ENCODE measurements at places on chromosomes 5 and 9.

DNA sequence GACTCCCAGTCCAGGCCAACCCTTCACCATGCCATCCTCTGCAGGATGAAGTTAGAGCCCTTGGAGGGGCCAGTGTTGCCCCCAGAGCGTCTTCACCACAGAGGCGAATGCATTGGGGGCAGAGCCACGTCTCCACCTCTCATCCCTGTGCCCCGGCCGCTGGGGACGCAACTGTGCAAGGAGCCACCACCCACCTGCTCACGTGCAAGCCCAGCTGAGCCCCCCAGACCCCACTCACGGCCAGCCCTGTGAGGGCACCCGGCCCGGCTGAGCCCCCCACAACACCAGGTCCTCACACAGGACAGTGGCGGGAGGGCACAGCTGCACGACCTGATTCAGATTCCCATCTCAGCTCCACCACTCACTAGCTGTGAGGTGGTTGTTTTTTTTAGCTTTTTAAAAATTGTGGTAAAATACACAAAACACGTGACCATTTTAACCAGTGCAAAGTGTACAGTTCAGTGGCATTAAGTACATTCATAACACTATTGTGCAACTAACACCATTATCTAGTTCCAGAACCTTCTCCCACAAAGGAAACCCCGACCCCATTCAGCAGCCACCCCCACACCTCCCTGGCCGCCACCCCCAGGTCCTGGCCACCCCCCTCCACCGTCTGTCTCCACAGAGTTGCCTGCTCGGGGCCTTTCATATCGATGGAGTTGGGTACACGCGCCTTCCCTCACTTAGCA, 33.5 kb upstream of the UBAC1 start:
- DNase-seq, result no peak

DNA sequence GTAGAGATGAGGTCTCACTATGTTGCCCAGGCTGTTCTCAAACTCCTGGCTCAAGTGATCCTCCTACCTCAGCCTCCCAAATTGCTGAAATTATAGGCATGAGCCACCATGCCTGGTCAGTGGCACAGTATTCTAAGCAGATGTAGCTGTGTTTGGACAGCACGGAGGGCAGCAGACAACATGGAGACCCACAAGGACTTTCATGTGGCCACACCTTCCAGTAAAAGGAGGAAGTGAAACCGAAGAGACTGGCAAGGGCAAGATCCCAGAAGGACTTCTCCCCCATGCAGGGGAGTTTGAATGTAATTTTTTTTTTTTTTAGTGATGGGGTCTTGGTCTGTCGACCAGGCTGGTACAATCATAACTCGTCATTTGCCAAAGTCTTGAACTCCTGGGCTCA, 172.2 kb downstream of the TRPM3 start:
- no peak for DNase-seq

DNA sequence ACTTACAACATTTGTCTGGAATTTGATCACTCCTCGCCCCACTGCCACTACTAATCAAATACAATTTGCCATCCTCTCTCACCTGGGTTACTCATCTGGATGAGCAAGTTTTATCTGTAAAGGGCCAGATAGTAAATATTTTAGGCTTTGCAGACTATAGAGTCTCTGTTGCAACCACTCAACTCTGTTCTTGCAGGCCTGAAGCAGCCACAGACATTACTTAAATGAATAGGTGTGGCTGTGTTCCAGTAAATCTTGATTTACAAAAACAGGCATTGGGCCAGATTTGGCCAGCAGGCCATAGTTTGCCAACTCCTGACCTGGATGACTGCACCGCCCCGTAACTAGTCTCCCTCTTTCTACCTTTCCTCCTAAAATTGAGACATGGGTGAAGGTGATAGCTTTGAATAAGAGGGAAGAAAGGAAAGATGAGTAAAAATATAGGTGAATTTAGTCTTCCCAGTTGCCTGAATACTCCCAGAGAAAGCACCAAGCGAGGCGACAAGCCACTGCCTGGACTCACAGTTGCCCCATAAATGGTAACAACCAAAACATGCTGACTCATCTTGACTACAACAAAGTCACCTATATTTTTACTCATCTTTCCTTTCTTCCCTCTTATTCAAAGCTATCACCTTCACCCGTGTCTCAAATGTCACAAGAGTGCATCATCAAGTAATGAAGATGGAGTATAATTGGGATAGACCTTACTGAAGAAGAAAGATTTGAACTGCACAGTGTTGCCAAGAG, 32.5 kb upstream of the SCAMP1 start:
- no peak for DNase-seq

DNA sequence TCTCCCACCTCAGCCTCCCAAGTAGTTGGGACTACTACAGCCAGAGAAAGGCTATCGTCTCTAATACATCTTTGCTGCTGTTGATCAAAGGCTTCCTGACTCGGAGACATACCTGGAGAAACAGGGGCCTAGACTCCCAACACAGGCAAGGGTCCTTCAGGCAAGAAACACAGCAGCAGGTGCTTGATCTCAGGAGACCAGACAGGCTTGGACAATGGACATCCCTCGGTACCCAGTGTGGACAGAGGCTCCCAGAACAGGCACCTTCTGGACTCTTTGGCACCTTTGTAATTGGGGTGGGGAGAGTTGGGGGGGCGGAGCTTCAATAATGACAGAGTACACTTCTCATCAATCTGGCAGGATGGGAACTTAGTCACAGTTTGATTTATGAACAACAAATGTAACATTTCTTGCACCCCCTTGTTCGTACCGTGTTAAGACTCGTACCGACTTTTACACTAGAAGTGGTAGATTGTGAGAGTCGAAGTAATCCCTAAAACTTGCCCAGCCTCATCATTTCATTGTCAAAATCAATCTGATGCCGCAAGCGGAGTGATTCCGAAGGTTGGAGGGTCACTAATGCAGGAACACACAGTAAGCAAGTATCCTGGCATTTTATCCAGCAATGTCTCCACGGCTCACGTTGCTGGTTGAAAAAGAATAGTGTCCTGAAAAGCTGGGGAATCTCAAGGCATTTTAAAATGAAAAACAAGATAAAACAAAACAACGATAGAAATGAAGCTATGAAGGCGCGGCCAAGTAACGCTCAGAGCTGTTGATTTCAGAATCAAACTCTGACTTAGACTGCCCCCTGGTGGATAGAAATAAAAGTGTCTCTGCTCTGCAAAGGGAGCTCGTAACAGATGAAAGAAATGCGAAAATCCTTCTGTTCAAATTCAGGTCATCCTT, 46.4 kb upstream of the STK32A start:
- peak; percentile 35 for DNase-seq

GRCh38 chr9:113661074-113661473, 197.5 kb downstream of the RGS3 start:
- no peak for DNase-seq

DNA sequence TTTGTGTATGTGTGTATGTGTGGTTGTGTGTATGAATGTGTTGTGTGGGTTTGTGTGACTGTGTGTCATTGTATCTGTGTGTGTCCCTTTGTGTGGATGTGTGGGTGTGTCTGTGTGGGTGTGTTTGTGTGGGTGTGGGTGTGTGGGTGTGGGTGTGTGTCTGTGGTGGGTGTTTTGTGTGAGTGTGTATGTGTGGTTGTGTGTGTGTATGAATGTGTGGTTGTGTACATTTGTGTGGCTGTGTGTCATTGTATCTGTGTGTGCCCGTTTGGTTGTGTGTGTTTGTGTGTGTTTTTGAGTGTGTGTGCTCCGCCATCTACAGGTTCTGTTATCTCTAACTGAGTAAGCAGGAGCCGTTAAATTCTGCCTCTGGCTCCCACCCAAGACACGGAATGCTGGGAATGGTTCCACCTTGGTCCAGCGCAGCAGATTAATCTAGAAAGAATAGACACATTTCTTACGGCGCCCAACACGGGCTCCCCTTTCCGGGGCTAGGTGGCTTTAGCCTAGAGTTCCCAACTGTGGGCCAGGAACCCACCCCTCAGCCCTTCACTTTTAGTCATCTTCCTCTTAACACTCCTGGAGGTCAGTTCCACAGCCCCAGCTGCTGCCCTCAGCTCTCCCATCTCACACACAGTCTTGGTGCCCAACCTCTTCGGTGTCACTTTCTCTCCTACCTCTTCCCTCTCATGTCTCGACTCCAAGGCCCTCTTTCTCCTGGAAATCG, 197.1 kb downstream of the TTLL11 start:
- no peak for DNase-seq

DNA sequence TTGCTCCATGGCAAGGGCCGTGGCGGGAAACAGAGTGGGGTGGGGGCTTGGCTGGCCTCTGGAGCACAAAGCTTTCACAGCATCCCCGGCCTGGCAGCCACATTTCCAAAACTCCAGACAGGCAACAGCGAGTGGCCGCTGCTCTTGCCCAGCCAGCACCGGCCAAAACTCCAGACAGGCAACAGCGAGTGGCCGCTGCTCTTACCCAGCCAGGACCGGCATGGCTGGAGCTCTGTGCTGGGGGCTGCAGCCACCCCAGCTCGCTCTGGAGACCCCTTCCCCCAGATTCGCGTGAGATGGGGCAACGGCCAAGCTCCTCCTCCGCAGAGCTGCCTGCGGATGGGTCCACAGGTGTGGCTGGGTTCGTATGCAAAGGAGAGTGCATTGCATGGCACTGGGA, 98.5 kb downstream of the COL5A1 start:
- DNase-seq, result no peak

All from smooth muscle cell of the brain vasculature (primary cell).